ENCODE measurements at places on chromosomes 11 and 22.

- DNase-seq: no peak
These were observed 39.7 kb downstream of the DEUP1 start for GRCh38 chr11:93370260-93370659.

- DNase-seq: peak; percentile 37
These were observed 103.8 kb downstream of the EXT2 start for GRCh38 chr11:44199298-44199697.

DNA sequence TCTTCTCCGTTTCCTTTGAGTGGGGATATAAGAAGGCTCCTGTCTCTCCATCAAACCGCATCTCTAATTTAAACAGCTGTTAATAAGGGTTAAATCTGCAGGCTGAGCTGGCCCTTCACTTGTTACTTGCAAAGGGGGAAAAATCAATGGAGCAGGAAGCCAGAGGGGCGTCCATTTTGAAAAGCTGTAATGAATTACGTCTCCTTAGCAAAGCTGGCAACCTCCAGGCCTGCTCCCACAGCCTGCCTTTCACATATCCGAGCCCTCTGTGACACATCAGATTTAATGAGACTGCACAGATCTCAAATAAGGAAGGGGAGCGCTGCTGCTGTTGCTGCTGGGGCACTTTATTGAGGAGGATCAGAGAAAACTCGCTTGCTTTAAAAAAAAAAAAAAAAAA, 320.8 kb downstream of the BLID start:
- no peak for DNase-seq

- no peak for DNase-seq
These were observed 42.9 kb downstream of the LINC01488 start for GRCh38 chr11:69524291-69524882.

DNA sequence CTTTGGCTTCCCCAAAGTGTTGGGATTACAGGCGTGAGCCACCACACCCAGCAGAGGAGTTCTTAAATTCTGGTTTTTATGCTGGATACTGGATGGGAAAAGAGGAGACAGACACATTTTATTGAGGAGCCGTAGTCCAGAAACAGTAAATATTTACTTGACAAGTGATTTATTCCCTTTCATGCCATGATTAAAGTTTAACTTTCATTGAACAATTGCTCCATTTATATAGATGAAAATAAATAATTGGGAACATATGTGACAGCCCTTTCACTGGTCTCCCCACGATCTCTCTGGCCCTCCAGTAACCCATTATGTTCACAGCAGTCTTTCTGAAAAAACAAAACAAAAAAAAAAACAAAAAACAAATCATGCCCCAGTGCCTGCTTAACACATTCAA, 19.3 kb upstream of the GRK3 start:
- DNase-seq: no peak

DNA sequence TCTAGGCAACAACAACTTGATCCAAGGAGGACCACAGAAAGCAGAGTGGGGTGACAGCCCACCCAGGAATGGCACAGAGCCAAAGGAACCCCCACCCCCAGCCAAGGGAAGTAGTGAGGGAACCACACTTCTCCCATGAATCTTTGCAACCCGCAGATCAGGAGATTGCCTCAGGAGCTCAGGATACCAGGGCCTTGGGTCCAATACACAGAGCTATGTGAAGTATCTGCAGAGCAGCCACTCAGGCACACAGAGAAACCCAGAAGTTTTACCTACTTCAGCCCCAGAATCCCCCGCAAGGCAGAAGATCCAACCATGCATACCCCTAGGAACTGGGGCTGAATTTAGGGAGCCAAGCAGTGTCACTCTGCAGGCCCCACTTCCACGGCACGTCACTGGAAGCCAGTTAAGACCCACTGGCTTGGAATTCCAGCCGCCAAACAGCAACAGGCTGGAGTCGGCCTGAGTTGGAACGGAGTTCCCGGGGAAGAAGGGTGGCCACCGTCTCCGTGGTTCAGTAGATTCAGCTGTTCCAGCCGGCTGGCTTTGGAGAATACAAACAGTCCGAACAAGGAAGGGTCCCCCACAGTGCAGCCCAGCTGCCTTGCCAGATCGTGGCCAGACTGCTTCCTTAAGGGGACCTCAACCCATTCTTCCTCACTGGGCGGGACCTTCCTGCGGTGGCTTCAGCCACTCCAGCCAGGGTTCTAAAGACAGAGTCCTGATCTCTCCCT, 174.1 kb downstream of the TTC28 start:
- DNase-seq: no peak

DNA sequence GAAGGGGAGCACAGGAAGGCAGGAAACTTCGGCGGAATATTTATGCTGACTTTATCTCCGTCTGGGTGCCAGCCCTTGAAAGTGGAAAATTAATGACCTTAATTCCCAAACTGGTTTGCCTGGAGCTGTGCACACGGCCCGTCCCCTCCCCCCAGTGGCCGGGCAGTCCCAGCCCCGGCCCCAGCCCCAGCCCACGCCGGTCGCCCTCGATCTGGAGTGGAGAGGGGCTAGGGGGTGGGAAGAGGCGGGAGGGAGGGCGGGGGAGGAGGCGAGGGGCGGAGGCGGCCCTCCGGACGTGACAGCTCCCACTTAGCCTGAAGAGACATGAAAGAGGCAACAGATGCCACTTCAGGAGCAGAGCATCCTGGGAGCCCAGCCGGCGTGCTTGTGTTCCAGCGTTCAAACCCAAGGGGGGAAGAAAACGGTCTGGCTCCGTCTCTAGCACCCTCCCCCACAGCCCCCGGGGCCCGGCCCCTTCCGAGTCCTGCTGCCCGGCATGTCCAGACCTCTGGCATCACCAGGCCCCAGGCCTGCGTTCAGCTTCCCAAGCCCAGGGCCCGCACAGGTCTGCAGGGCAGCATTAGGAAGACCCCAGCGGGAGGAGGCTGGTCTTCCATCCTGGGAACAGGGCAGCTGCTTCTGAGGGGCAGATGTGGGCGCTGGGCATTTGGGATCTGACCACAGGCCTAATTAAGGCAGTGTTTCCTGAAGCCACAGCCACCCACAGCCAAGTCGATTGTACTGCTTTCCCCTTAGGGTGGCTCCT, 20.0 kb upstream of the LMO1 start:
- DNase-seq: peak; percentile 81

DNA sequence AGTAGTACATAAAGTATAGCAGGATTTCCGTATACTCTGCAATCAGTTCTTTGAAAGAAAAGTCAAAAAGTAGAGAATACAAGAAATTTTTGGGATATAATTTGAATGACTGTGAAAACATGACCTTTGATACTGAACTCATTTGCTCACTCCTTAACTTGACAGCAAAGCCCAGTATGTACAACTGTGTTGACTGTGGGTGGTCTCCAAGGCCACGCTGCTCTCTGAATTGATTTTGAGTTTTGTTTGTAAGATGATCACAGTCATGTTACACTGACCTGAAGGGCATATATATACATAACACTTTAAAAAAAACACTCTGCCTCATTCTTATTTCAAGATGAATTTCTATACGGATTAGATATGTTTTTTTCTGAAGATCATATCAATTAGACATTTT, 9.5 kb upstream of the AMOTL1 start:
- DNase-seq: no peak

- DNase-seq: no peak
These were observed 16.6 kb downstream of the RTN4RL2 start for GRCh38 chr11:57476757-57477506.

DNA sequence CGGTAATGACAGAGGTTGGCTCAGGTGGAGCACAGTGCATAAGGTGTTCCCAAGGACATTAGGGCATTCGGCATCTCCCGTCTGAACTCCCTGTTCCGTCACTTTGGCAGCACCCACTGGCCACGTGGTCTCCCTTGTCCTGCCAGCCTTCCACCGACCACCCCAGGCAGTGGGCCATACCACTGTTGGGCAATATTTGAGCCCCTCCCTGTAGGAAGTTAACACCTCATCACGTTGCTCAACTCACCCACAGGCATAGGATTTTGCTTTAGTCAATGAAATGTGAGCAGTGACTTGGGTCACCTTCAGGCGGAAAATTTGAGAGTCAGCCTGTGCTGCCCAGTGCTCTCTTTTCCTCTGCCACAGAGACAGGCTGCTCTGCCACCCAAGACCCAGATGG, 44.0 kb downstream of the SERPINH1 start:
- DNase-seq: no peak

Data from NCI-H510A (cell line).